ENCODE measurements at places on chromosomes 5 and 9. TPM values are rescaled to one million over a fixed set of nuclear protein-coding genes. Genes with fewer than 3 reads are reported as not detected.

DNA sequence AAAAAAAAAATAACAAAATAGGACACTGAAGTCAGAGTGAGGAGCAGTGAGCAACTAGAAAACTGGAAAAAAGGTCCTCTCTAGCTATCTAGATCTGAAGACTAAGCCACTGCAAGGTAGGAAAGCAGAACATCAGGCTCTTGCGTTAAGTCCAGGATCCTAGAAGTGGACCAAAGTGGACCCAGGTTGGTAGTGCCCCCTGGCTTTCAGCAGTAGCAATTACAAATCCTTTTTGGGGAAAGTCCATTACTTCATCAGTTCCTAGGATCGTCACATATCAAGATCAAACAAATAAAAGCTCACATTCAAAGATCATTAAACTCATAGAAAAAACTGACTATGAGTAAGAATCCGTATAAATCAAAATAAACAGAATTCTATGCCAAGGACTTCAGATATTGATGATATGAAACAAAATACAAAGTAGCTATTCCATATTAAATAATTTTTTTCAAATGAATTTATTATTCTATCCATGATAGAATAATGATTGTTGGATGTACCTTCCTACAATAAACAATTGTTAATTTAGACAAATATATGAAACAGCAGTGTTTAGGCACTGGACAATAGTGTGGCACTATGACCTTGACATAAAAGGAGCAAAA, 6.5 kb upstream of the RICTOR start:
- no peaks in the 10 kb centered on the region for H3K27me3 ChIP-seq
- peak; percentile 81 for DNase-seq
- H3K4me3 ChIP-seq = no peak overlapping the region
- no peak overlapping the region for H3K27ac ChIP-seq
- H3K36me3 ChIP-seq = no peaks in the 10 kb centered on the region
- H3K4me1 ChIP-seq = peaks cover 20% of the 10 kb centered on the region

GRCh38 chr5:18653216-18653752, 1019.0 kb downstream of the TAF11L14 start:
- DNase-seq = no peak
- H3K36me3 ChIP-seq = no peaks in the 10 kb centered on the region
- no peaks in the 10 kb centered on the region for H3K27me3 ChIP-seq
- H3K27ac ChIP-seq = no peak overlapping the region

GRCh38 chr5:79120221-79120620, 8.6 kb downstream of the BHMT start:
- DNase-seq = no peak
- no peak overlapping the region for H3K27ac ChIP-seq
- peaks cover 10% of the 10 kb centered on the region for H3K4me1 ChIP-seq
- no peaks in the 10 kb centered on the region for H3K27me3 ChIP-seq
- H3K36me3 ChIP-seq = no peaks in the 10 kb centered on the region

GRCh38 chr9:30058463-30058862, 2326.0 kb upstream of the ACO1 start:
- no peaks in the 10 kb centered on the region for H3K27me3 ChIP-seq
- H3K4me3 ChIP-seq = no peak overlapping the region
- H3K27ac ChIP-seq = no peak overlapping the region
- no peak for DNase-seq
- no peaks in the 10 kb centered on the region for H3K4me1 ChIP-seq

The MYMK gene
- not detected for polyA plus RNA-seq

- H3K4me3 ChIP-seq = no peak overlapping the region
- no peaks in the 10 kb centered on the region for H3K36me3 ChIP-seq
- H3K4me1 ChIP-seq = no peaks in the 10 kb centered on the region
- DNase-seq = no peak
- no peak overlapping the region for H3K27ac ChIP-seq
Observed at GRCh38 chr9:20250791-20251190, 371.5 kb downstream of the MLLT3 start.

GRCh38 chr9:2800394-2801179, 43.3 kb downstream of the PUM3 start:
- DNase-seq = no peak
- no peaks in the 10 kb centered on the region for H3K4me1 ChIP-seq
- H3K36me3 ChIP-seq = peaks cover 10% of the 10 kb centered on the region
- H3K4me3 ChIP-seq = no peak overlapping the region

- H3K27ac ChIP-seq = peak overlapping the region; percentile 79
- no peak for DNase-seq
- H3K36me3 ChIP-seq = no peaks in the 10 kb centered on the region
- no peaks in the 10 kb centered on the region for H3K27me3 ChIP-seq
- peak overlapping the region; percentile 95 for H3K4me3 ChIP-seq
Observed at GRCh38 chr5:8458038-8458383, 589.1 kb downstream of the MTRR start.

- H3K4me3 ChIP-seq = no peak overlapping the region
- no peaks in the 10 kb centered on the region for H3K36me3 ChIP-seq
- no peak overlapping the region for H3K27ac ChIP-seq
- no peaks in the 10 kb centered on the region for H3K4me1 ChIP-seq
- DNase-seq = no peak
Observed at GRCh38 chr5:120413686-120414085, 50.4 kb upstream of the PRR16 start.

DNA sequence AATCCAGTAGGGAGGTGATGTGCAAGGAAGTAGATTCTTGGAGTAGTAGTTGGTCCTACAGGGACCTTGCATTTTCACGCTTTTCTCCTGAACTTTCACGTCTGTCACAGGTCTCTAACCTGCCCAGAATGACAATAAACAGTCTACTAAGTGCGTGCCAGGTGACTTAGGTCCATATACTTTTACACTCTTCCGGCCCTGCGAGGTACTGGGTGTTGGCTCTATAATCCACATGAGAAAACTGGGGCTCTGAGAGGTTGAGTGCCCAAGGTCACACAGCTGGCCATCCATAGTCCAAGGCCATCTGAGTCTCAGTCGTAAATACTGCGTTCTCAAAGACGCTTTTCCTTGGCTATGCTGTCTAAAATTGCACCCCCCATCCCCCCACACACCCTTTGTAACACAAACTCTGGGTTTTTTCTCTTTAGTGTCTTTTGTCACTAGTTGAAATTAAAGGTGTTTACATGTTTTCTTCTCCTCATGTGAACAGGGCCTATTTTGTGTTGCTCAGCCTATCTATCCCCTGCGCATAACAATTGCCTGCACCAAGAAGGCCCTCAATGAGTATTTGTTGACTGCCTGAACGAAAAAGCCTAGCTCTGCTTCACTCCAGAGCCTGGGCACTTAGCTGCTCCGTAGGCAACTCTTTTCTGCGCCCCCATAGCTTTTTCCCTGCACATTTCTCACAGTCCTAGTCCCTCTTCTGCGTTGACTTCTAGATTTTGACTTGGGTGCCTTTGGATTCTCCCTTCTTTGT, 943 bp downstream of the SFXN1 start:
- no peak for DNase-seq
- H3K27ac ChIP-seq = peak overlapping the region; percentile 78
- H3K4me3 ChIP-seq = peak overlapping the region; percentile 71
- H3K27me3 ChIP-seq = no peaks in the 10 kb centered on the region
- H3K36me3 ChIP-seq = peaks cover 3% of the 10 kb centered on the region

GRCh38 chr9:116340270-116340669, 186.7 kb downstream of the PAPPA start:
- DNase-seq = no peak
- no peaks in the 10 kb centered on the region for H3K4me1 ChIP-seq
- H3K4me3 ChIP-seq = no peak overlapping the region
- H3K27ac ChIP-seq = no peak overlapping the region
- no peaks in the 10 kb centered on the region for H3K27me3 ChIP-seq

DNA sequence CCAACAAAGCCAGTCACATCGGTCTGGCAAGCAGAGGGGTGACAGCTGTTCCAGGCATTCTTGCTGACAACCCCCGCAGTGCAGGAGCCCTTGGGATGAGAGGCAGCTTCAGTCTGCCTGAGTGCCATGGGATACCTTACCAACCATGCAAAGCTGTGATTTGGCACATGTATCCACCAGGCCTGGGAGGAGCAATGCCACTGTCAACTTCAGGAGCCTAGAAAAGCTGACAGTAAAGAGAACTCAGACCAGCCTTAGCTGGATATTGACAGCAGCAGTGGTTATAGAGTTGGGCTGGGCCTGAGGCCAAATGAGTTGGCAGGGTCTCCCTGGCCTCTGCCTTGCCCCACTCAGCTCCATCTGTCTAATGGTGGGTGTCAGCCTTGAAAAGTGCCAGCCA, 10.1 kb upstream of the PLPPR1 start:
- H3K27ac ChIP-seq = no peak overlapping the region
- H3K4me3 ChIP-seq = no peak overlapping the region

The SNCAIP gene
- polyA plus RNA-seq = 3.8 TPM

DNA sequence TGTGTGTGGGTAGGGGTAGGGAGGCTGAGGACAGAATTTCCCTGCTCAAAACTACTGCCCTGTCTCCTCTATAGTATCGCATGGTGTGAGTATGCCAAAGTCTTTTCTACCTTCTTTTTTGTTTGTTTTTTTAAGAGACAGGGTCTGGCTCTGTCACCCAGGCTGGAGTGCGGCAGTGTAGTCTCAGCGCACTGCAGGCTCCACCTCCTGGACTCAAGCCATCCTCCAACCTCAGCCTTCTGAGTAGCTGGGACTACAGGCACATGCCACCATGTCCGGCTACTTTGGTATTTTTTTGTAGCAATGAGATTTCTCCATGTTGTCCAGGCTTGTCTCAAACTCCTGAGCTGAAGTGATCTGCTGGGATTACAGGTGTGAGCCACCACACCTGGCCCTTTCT, 2.5 kb downstream of the SRP19 start:
- no peaks in the 10 kb centered on the region for H3K36me3 ChIP-seq
- DNase-seq = no peak
- peaks cover 30% of the 10 kb centered on the region for H3K4me1 ChIP-seq
- H3K27ac ChIP-seq = no peak overlapping the region
- H3K27me3 ChIP-seq = no peaks in the 10 kb centered on the region

The MCTP1 gene
- 2.1 TPM for polyA plus RNA-seq

GRCh38 chr5:81751836-81752643, 1.1 kb upstream of the SSBP2 start:
- H3K27ac ChIP-seq = peak overlapping the region; percentile 100
- DNase-seq = peak; percentile 77
- no peaks in the 10 kb centered on the region for H3K27me3 ChIP-seq
- no peaks in the 10 kb centered on the region for H3K4me1 ChIP-seq

Measured in sigmoid colon (tissue), 7 donors.